ENCODE measurements at places on chromosomes 4 and X. TPM values are rescaled to one million over a fixed set of nuclear protein-coding genes. Genes with fewer than 3 reads are reported as not detected.

Gene ZDHHC15
- 3.5 TPM for total RNA-seq

Gene GPC4
- 225 TPM for total RNA-seq

Gene SATL1
- total RNA-seq, result 0.17 TPM

Gene CFAP99
- total RNA-seq, result not detected

Gene UNC5C
- 1.3 TPM for total RNA-seq

Gene ADGRG2
- total RNA-seq, result 8.9 TPM

DNA sequence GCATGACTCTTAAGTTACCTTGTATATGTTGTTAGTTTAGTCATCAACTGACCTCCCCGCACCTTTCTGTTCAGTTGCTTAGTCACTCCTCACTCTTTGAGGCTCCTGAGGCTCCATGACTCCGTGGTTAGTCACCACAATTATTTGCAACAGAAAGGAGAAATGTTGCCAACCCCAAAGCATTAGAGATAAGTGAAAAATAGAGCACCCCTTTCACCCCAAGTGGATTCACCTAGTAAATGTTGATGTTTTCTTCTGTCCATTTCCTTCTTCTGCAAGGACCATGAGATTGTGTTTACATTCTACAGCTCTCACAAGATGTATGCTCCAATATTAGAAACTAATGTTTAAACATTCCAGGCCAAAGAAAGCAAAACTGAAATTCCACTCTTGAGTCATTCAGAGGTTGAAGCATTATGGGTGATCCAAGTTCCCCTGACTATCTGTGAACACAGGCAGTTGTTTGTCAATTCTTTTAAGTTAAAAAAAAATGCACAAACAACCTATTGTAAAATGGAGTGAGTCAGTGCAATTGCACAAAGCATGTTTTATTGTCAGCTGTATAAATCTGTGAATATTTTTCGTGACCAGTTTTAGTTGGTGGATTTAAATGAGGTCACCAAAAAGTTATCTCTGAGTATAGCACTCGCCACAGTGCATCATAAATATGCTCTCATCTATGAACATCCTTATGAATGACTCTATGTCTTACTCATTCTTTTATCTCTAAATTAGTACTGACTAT, 552.4 kb upstream of the MAGEB2 start:
- no peaks in the 10 kb centered on the region for H3K4me1 ChIP-seq
- no peaks in the 10 kb centered on the region for H3K27me3 ChIP-seq
- H3K36me3 ChIP-seq, result no peaks in the 10 kb centered on the region
- no peak for DNase-seq
- no peak overlapping the region for H3K4me3 ChIP-seq
- H3K27ac ChIP-seq, result no peak overlapping the region

DNA sequence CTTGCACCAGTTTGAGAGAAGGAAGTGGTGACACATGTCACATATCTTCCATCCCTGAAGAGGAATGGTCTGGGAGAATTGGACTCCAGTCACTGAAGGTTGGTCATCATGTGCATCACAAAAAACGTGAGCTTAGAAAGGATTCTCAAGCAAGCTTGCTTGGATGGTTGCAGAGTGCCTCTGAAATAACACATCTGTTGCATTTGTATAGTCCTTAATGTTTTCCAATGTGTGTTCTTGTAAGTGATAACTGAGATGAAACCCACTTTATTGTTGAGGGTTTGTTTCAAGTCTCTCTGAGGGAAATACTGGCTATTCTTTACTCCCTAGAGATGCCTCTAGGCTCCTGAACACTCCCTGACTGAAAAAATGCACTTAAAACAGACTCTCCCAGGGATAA, 184.5 kb upstream of the MBNL3 start:
- H3K4me1 ChIP-seq, result peaks cover 3% of the 10 kb centered on the region
- no peak for DNase-seq
- H3K27me3 ChIP-seq, result peaks cover 56% of the 10 kb centered on the region
- no peak overlapping the region for H3K27ac ChIP-seq
- no peaks in the 10 kb centered on the region for H3K36me3 ChIP-seq

- no peaks in the 10 kb centered on the region for H3K36me3 ChIP-seq
- peaks cover 3% of the 10 kb centered on the region for H3K4me1 ChIP-seq
- no peak for DNase-seq
Observed at GRCh38 chr4:151952137-151952536, 191.3 kb upstream of the GATB start.

- H3K27me3 ChIP-seq, result no peaks in the 10 kb centered on the region
- H3K27ac ChIP-seq, result no peak overlapping the region
- H3K36me3 ChIP-seq, result no peaks in the 10 kb centered on the region
- H3K4me3 ChIP-seq, result no peak overlapping the region
- no peak for DNase-seq
Observed at GRCh38 chr4:121728798-121729226, 32.0 kb upstream of the ANXA5 start.
